Activated naive CD8-positive, alpha-beta T cell treated with anti-CD3 and anti-CD28 coated beads for 36 hours (primary cell): ENCODE measurements at places on chromosomes 5 and 9. TPM values are rescaled to one million over a fixed set of nuclear protein-coding genes. Genes with fewer than 3 reads are reported as not detected.

Gene PAPPA
- not detected for total RNA-seq

Gene CYLC2
- not detected for total RNA-seq

Gene IFNA21
- not detected for total RNA-seq

- DNase-seq, result no peak
- H3K4me3 ChIP-seq, result no peak overlapping the region
- no peaks in the 10 kb centered on the region for H3K4me1 ChIP-seq
- no peaks in the 10 kb centered on the region for H3K36me3 ChIP-seq
- H3K27ac ChIP-seq, result no peak overlapping the region
These were observed 179.1 kb upstream of the PRLR start for GRCh38 chr5:35409361-35409760.

GRCh38 chr5:56670916-56671315 is 144.4 kb upstream of the MAP3K1 start:
- DNase-seq, result no peak
- peaks cover 2% of the 10 kb centered on the region for H3K36me3 ChIP-seq
- H3K27me3 ChIP-seq, result no peaks in the 10 kb centered on the region
- H3K27ac ChIP-seq, result no peak overlapping the region
- H3K4me1 ChIP-seq, result peaks cover 15% of the 10 kb centered on the region

- no peak overlapping the region for H3K4me3 ChIP-seq
- H3K4me1 ChIP-seq, result peaks cover 9% of the 10 kb centered on the region
- H3K27ac ChIP-seq, result no peak overlapping the region
- no peaks in the 10 kb centered on the region for H3K36me3 ChIP-seq
- DNase-seq, result no peak
These were observed 12.2 kb upstream of the MEGF9 start for GRCh38 chr9:120726484-120726883.
